Ecto neural progenitor cell (in vitro differentiated cells): ENCODE measurements at places on chromosomes 4 and X.

- DNase-seq = no peak
These were observed 56.9 kb upstream of the TADA2B start for GRCh38 chr4:6986072-6986780.

DNA sequence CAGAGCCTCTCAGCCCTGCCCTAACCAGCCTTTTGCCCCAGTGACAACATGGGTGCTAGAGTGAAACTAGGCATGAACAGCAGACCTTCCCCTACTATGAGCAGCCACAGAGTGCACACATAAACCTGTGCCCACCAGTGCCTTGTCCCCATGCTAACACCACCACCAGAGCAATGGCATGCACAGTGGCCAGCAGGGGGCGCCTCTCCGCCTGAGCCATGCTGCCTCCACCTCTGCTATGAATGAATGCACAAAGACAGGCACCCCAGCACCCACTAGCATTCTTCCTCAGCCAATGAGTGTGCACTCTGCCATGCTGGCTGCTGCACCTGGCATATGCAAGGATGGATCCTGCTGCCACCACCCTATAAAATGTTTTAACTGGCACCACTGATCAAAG lies 286.9 kb upstream of the FGF16 start:
- peak; percentile 49 for DNase-seq

DNA sequence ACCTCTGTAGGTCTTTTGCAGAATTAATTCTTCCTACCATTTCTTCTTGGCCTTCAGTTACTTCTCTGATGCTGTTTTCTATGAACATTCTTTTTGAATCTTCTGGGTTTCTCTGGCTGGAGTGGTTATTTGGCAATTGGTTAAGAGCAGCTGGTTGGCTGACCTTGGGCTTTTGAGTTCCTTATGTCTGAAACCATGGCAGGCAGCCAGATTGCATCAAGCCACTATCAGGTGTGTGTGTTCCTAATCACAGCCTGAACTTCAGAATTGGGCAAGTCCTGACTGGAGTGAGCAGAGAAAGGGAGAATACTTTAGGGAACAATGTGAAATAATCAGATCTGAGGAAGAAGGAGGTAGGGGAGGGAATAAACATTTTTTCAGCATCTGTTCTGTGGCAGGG lies 90.2 kb downstream of the ARHGAP10 start:
- DNase-seq = no peak

- DNase-seq = no peak
These were observed 98.9 kb downstream of the MFAP3L start for GRCh38 chr4:169927280-169927679.

DNA sequence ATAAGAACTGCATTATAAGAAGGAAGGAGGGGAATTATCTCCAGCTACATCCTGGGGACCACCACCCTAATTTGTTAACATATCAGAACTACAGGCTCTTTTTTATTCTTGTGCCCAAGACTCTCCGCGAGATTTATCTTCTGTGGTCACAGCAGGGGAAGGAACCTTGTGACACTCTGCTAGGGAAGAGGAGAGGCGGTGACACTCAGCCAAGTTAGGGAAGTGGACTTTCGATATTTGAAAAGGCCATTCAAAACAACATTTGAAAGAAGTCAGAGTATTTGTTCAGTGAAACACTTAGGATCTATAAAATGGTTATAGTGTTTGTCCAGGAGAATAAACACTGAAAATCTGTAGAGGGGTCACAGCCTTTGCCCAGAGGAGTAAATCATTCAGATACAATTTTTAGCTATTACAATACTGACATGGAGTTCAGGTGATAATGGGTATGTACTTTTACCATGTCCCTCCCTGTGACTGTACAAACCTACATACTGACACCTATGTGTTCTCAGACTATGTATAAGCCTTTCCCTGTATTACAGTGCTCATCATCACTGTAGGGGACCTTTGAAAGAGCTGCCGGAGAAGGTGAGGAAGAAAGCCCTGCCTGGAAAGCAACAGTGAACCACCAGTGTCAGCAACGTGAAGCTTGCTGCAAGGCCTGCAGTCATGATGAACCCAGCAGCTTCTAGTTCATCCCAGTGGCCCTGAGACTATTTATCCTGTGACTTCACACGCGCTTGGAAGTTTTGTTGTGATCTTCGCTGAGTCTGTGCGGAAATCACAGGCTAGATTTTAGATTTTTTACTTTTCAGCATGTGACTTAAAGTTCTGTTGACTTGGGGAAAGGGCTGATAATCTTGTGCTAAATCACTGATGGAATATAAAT lies 8.5 kb upstream of the PTTG2 start:
- DNase-seq = no peak

DNA sequence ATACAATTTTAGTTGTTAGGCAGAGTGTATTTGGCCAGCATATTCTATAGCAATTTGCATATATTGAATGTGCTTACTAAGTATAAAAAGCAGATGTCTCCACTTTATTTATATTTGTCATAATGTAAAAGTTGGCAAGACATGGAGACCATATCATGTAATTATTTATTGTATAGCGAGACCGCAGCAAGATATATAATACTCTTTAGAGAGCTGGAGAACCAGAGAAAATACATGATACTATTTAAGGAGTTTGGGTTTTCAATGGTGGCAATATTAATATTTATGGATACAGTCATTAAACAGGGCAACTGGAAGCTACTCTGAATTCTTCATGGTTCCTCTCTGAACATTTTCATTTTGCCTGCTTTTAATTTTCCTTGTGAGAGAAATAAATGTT lies 35.0 kb downstream of the INTU start:
- DNase-seq = no peak
